ENCODE measurements at places on chromosomes 7 and 10.

DNA sequence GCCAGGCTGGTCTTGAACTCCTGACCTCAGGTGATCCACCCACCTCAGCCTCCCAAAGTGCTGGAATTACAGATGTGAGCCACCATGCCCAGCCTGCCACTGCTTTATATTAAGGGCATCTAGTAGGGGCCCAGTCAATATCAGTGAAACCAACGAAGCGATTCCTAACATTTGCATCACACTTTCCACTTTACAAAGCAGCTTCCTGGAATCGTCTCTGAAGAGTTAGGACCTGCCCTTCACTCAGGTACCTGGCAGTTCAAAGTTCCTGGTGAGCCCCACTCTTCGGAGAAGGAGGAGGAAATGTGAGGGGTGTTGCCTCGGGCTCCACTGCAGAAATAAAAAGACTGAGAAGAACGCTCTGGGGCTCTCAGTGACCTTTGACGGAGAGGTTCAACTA is 31.1 kb upstream of the EZH2 start:
- DNase-seq = no peak

DNA sequence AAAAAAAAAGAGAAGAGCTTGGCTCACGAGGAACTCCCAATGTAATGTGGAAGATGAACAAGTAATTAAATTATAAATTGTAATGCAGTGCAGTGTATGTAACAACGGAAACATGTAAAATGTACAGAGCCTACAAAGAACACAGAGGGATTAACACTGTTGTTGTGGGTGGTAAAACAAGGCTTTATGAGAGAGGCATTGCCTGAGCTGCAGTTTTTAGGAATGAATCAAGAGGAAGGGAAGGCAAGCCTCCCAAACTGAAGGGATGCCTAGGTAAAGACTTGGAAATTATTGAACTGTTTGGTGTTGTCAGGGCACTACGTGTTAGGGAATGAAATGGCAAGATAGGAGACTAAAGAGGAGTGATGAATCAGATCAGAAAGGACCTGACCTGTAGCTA is 213.7 kb downstream of the HTR7 start:
- DNase-seq = no peak

- DNase-seq = no peak
These were observed 700 bp downstream of the H2BK1 start for GRCh38 chr7:151209588-151209987.

- DNase-seq = no peak
These were observed 61.0 kb downstream of the GOLGA7B start for GRCh38 chr10:97910661-97911060.

- no peak for DNase-seq
These were observed 72.2 kb downstream of the CACUL1 start for GRCh38 chr10:118682533-118682932.

GRCh38 chr10:113780681-113781250 is 29.3 kb downstream of the PLEKHS1 start:
- DNase-seq = no peak
